ENCODE measurements at places on chromosomes 13 and 19.

GRCh38 chr13:99320693-99321481 is 13.7 kb upstream of the GPR183 start:
- DNase-seq, result peak; percentile 81

- DNase-seq, result peak; percentile 37
These were observed 18.8 kb downstream of the ZC3H4 start for GRCh38 chr19:47094557-47095475.

DNA sequence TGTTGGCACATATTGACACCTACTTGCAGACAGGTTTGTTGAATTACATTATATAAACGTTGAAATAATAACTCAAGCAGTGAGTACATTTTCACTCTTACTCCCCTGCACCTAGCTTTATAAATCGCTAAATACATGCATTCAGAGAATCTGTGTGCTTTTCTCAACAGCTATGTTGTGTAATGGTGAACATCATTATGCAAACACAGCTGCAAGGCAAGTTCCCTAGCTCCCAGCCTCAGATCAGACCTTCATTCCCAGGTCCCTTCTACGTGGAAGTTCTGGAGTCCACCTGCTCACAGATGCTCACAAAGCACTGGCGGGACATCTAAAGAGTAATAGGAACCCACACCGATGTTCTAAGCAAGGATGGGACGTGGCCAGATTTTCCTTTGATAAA is 86.8 kb upstream of the PEG3 start:
- DNase-seq, result no peak

GRCh38 chr19:6026390-6027227 is 48.7 kb upstream of the RANBP3 start:
- DNase-seq, result no peak

DNA sequence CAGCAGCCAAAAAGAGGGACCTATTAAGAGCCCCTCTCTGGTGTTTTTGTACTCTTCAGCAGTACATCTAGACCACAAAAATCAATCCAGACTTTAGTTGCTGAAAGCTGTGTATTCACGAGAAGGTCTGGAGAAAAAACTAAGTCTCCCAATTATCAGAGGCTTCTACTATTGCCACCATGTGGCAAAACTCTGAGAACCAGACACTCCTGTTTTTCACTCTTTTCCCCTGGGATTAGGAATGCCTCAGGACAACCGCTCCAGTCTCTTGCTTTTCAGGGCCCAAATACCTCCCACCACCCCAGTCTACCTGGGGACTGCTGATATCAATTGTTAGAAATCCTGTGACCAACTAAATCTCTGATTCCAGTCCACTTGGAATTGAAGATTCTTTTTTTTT is 30.1 kb upstream of the OBI1 start:
- no peak for DNase-seq

- no peak for DNase-seq
These were observed 5.9 kb downstream of the TRAPPC6A start for GRCh38 chr19:45172173-45172572.

- DNase-seq, result no peak
These were observed 1.7 kb downstream of the NR2F6 start for GRCh38 chr19:17243830-17244617.

GRCh38 chr19:5288347-5288739 is 52.3 kb downstream of the PTPRS start:
- no peak for DNase-seq

DNA sequence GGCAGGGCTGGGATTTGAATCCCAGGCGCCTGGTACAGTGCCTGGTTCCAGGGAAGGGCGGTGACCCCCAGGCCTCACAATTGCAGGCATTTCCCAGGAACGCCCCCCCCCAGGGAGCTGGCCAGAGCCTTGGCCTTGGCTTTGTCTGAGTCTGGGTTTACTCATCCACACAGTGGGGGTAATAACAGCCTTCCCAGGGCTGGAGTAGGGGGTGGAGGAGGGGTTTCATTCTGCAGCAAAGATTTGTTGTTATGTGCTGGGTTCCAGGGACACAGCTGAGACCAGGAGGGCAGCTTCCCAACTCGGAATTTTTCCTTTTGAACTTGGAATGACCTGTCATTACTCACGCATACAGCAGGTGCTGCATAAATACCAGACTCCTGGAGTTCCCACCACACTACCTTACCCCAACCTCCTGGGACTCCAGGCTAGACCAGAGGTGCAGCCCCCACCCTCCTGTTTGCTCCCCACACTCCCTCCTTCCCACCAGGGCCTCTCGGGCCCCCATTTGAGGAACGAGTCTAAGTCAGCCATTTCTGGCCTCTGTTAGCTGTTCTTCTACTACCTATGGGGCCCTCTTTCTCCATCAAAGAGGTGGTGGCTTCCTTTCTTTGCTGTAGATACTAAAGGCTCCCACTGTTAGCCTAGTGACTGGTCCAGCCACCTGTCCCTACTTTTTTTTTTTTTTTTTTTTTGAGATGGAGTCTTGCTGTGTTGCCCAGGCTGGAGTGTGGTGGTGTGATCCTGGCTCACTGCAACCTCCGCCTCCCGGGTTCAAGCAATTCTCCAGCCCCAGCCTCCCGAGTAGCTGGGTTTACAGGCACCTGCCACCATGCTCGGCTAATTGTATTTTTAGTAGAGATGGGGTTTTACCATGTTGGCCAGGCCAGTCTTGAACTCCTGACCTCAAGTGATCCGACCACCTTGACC is 1.6 kb upstream of the ADAMTS10 start:
- DNase-seq, result no peak

DNA sequence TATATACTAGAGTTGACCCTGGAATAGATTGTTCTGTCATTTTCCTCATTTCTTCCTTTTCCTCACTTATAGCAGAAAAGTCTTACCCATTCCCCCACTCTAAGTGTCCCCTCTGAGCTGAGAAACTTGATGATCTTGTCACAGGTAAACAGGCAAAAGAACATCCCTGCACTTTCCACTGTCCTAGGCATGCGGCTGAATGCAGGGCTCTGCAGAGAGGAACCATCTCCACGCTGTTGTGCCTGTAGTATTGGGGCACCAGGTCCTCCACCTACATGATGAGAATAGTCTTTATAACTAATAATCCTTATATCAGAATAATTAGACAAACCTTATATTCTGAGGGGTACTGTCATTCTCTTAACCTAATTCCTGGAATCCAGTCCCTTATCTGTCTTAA is 211.3 kb downstream of the RBM26 start:
- DNase-seq, result no peak

DNA sequence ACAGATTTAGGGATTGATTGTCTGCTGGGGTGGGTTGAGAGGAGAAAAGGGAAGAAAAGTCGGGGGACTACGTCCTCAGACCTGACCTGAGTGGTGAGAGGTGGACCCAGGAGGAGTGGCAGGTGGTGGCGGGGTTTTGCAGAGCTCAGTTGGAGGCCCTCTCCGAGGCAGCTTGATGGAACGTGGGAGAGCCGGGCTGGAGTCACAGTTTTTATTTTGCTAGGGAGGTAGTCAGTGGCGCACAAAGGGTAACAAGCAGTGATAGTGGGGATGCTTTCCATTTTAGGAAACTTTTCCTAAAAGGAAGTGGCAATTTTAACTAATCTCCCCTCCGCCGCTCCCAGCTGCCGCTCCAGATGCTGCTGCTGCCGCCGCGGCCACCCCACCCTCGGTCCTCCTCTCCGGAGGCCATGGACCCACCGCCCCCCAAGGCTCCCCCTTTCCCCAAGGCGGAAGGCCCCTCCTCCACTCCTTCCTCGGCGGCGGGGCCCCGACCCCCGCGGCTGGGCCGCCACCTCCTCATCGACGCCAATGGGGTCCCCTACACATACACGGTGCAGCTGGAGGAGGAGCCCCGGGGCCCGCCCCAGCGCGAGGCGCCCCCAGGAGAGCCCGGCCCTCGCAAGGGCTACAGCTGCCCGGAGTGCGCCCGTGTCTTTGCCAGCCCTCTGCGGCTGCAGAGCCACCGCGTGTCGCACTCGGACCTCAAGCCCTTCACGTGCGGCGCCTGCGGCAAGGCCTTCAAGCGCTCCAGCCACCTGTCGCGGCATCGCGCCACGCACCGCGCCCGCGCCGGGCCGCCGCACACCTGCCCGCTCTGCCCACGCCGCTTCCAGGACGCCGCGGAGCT is 1.1 kb upstream of the ZNF581 start:
- no peak for DNase-seq

DNA sequence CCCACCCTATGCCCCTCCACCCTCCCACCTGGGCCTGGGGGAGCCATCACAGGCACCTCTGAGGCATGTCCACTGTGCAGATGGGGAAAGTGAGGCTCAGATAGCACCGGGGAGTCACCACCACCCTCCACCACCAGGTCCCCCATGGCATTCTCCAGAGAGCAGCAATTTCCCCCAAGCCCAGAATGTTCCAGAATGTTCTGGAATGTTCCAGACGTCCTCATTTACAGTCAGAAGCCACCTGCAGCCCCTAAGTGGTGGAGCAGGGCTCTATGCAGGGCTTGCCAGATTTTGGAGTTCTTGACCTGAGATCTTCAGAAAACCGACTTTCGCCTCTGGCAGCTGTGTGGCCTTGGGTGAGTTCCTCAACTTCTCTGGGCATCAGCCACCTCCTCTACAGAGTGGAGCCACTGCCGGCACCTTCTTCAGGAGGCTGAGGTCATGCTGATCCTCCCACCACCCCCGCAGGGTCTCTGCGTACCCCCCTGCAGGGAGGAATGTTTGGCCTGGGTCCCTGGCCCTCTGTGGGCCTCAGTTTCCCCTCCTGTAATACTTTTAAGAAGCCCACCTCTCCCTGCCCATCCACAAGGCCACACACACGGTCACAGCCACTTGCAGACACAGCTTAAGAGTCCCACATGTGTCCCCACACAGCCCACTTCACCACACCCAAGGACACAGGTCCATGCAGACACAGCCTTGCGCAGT is 6.2 kb downstream of the FUT5 start:
- no peak for DNase-seq

GRCh38 chr19:13865571-13866462 is 11.1 kb upstream of the NANOS3 start:
- no peak for DNase-seq

DNA sequence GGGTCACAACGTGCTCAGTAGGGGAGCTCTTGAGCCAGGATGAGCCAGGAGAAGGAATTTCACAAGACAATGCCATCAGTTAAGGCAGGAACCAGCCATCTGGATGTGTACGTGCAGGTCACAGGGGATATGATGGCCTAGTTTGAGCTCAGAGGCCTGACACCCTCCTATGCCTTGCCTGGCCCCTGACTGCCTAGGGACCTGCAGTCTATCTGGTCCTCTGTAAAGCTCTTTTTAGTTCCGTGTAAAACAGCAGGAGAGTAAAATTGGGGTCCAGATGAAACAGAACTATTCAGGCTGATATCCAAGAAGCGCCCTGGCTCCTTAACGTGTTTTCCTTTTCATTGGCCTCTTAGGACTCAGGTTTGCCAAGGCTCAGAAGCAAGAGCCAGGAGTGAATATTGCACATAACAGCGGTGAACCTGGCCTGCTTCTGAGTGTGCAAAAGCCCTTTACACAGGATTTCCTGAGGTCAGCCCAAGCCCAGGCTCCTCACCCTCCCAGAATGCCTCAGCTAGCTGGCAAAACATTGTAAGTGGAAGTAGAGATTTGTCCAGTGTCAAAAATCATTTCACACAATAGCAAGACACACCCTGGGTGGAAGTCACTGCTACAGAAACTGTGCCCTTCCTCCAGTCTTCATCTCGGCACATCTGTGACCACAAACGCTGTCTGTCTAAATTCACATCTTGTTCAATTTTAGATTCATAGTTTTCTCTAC is 777.2 kb downstream of the UQCRFS1 start:
- DNase-seq, result no peak

- DNase-seq, result peak; percentile 21
These were observed 46.5 kb downstream of the UTP14C start for GRCh38 chr13:52070929-52071523.

DNA sequence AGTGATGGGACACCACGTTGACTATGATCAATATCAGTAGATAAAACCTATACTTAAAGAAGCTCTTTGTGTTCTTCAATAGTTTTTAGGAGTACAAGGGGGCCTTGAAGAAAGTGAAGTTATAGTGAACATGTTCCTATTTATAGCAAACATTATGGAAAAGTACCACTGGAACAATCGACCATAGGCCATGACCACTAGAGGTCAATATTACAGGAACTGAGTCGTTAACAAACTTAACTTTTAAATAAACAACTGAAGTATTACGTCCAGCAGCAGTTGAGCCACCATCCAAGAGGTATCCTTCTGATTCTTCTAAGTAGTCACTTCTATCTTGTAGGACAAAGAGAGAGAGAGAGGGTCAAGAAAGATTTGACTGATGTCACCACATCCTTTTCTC is 391.0 kb upstream of the SLITRK5 start:
- no peak for DNase-seq
